GF-D8 (cell line): ENCODE measurements at places on chromosomes 16 and 17.

DNA sequence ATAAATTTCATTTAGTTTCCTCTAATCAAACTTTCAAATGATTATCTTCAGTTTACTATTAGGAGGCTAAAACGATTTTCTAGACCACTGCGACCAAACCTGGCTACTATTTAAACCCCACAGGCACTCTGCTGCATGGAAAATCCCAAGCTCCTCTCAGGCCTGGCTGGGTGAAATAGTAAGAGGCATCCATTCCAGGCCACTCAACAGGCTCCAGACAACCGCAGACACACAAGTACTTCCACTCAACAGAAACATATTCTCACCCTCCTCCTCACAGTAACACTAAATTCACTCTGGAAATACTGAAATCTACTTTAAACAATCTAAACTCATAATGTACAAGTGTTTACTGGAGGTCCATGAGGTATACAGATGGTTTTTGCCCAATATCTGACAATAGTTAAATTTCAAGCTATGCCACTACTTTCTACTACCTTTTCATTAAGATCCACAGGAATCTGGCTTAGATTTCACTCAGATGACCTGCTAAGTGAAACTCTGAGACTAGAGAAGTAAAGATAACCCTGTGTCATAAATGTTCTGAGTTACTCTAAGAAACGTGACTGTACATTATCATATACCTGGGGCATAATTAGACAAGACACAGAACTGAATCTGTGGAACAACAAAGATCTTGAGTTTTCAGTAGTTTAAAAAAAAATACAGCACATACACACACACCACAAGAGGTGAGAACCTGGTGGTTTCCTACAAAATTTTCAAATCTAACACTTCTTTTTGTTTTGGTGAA lies 10.4 kb downstream of the VPS53 start:
- DNase-seq, result no peak

DNA sequence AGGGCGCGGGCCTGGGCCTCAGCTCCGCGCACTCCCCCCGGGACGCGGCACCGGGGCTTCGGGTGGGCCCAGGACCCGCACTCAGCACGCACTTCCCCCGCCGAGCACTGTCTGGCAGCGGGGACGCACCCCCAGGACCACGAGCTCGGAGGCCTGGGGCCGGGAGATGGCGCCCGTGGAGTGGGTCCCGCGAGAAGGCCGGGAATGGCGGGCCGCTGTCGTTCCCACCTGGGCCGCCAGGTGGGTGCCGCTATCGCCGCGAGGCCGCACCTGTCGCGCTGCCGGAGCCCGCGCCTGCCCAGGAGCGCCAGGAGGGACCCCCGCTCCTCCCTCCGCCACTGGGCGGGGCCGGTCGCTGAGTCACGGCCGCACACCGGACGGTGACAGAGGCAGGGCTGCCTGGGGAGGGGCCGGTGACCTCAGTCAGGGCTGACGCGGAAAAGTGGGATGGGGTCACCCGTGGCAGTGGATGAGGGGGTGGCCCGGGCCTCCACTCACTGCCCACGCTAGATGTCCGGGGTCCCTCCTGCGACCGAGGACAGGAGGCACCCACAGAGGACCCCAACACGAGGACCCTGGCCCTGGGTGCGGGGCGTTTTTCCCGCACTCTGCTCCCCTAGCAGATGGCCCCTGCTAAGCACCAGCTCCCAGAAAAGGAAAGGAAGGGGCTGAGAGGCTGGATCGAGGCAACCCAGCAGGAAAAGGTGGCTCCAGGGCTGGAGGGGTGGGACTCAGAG lies 6.9 kb upstream of the ACTG1 start:
- no peak for DNase-seq

- DNase-seq, result no peak
These were observed 143.8 kb downstream of the CCT6B start for GRCh38 chr17:34817252-34818035.

GRCh38 chr17:77681861-77682260 lies 276.6 kb upstream of the TNRC6C start:
- no peak for DNase-seq
